ENCODE measurements at places on chromosomes 3 and 15.

DNA sequence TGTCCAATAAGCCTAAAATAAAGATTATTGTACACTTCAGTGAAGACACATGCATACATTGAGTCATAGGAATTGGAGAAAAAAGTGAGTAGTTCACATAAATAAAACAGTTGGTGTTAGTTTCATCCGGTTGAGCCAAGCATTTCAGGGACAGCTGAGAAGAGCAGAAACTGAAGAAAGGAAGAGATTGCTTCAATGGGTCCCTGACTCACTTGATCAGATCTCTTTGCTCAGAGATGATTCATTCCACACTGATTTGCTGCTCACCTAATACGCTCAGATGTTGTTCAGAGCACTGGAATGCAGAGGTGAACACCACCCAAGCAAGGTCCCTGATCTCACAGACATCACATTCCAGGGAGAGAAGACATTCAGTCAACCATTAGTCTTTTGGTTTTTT is 93.7 kb downstream of the RAD18 start:
- no peak for DNase-seq

DNA sequence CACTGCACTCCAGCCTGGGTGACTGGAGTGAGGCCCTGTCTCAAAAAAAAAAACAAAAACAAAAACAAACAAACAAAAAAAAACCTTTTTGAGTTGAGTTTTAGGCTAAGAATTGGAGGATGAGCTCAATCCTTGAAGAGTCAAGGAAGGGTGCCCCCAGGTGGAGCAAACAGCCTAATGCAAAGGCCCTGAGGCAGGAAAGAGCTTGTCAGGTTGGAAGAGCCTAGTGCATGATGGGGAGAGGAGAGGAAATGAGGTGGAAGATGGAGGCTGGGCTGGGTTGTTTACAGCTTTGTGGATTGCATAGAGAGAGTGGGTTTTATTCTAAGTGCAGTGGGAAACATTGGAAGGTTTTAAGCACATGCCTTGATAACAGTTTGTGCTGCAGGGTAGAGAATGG is 2.1 kb upstream of the SNX22 start:
- no peak for DNase-seq

DNA sequence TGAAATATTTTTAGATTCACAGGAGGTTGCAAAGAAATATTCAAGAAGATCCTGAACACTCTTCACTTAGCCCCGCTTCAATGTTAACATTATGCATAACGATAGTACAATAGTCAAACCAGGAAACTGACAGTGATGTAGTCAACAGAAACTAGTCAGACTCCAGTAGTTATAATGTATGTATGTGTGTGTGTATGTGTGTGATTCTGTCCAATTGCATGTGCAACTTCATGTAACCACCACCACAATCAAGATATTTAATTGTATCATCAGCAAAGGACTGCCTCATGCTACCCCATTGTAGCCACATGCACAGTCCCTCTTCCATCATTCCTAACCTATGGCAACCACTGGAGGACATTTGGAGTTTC is 77.9 kb downstream of the APBA2 start:
- no peak for DNase-seq

DNA sequence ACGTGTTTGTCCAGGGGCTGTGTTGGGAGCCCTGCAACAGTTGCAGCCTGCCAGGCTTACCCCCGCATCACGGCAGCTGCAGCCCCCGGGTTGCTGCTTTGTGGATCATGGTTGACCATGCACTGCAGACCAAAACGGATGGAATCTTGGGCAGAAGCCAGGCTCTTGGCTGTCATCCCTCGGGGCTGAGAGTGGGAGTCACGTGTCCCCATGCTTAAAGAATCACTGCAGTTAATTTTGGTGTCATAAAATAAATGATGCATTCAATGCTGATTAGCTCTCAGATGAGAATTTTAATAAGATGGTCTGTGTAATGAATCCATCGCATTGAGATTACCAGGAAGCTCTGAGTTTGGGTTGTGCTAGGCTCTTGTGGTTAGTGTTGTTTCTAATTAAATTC is 115.6 kb downstream of the CHDH start:
- DNase-seq: no peak

DNA sequence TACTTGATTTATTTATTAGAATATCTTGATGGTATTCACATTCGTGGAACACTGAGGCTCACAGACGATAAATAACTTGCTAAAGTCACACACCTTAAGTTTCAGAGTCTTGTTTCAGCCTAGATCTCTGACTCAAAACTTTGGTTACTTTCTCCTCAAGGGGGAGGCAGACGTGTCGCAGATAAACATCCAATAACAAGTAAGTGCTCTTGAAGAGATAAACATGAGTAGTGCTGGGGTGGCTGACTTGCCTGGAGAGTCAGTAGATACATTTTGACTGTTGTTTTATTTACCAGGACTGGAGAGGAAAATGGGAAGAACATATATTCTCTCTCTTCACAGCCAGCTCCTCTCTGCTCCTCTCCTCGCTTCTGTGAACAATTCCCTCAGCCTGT is 31.3 kb downstream of the FBXO45 start:
- no peak for DNase-seq

DNA sequence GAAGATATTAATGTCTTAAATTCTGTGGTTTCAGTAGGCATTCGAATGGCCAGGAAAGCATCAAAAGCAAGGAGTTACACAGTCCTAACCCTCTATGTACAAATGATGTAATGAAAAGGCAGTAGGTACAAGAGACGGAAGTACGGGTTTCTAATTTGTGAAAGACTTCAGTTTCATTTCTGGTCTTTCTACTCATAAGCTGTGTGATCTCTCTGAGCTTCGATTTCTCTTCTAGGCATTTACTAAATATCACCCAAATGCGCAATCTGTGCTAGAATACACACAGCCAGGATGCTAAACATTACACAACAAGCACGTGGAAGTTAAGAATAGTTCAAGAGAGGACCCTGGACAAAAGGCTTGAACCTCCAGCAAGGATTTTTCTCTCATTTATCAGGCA is 17.9 kb upstream of the STIMATE start:
- DNase-seq: no peak
